ENCODE measurements at places on chromosomes 3 and 15. TPM values are rescaled to one million over a fixed set of nuclear protein-coding genes. Genes with fewer than 3 reads are reported as not detected.

PLA1A gene
- total RNA-seq = not detected

NR1I2 gene
- not detected for total RNA-seq

CSTA gene
- total RNA-seq = not detected

CSPG5 gene
- under 0.01 TPM for total RNA-seq

EFCC1 gene
- not detected for total RNA-seq

UNC13C gene
- not detected for total RNA-seq

MAGI1 gene
- 26.4 TPM for total RNA-seq

DUOXA2 gene
- total RNA-seq = not detected

MORC1 gene
- total RNA-seq = not detected

NANOGP8 gene
- not detected for total RNA-seq

RYR3 gene
- 0.18 TPM for total RNA-seq

COL6A5 gene
- total RNA-seq = not detected

KBTBD8 gene
- 8.6 TPM for total RNA-seq

REC114 gene
- total RNA-seq = not detected
